ENCODE measurements at places on chromosomes 2 and 18.

- no peak for DNase-seq
Measured at GRCh38 chr2:237875256-237876060, 16.0 kb downstream of the RAMP1 start.

DNA sequence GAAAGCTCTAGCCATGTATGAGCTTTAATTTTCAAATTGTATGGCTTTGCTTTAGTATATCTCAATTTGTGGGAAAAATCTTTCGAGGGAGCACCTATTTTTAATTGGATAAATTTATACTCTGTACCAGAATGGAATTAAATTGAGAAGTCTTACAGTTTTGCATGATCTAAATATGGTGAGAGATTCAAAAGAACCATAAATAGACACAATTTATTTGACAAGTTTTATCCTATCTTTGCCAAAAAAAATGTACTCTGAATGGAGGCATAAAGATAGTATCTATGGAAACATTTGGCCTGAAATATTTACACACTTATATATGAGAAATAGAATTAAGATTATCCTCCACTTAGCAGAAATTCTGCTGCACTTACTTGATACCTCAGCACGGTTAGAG, 238.4 kb downstream of the NDUFA10 start:
- DNase-seq, result no peak

GRCh38 chr18:52130624-52131301, 209.2 kb upstream of the DCC start:
- no peak for DNase-seq

GRCh38 chr2:13121096-13121495, 404.4 kb downstream of the TRIB2 start:
- DNase-seq, result no peak

DNA sequence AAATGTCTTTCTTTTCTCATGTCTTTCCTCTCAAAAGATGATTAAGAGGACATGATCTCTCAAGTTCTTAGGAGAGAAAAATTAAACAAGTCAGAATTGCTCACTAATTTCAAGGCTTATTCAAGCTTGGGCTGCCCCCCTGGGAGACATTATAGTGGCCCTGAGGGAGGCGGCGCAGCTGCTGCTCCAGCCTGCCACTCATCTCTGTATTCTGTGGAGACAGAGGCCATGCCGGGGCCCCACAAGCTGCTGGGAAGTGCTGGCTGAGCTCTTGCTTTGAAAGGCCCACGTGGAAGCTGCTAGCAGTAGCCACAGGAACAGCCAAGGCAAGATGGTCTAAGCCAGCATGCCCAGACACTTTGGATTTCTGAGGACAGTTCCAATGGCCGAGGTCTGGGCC, 267.4 kb downstream of the LNPK start:
- DNase-seq, result no peak

- no peak for DNase-seq
Measured at GRCh38 chr18:12811191-12811950, 72.7 kb downstream of the PTPN2 start.

GRCh38 chr18:58536534-58537271, 92.2 kb downstream of the ALPK2 start:
- no peak for DNase-seq

DNA sequence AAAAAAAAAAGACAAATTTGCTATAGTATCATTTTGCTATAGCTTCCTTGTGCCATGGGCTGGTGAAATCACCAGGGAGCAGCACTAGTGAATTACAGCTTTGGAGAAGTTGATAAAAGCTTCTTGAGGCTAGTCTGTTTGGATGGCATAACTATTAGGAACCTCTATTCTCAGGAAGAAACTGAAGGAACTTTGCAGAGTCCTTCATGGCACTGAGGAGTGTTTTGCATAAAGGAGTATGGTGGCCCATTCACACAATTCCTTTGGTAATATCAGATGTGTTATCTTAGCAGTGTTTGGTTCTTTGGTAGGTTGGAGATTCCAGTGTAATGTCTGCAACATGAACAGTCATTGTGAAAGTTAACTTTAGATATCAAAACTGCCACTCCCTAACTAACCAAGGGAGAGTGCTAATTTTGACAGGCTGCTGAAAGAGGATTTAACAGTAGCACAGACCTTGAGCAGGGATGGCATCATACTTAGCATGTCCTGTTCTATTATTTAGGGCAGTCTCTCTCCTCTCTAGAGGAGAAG, 76.6 kb upstream of the ZFP36L2 start:
- DNase-seq, result no peak

DNA sequence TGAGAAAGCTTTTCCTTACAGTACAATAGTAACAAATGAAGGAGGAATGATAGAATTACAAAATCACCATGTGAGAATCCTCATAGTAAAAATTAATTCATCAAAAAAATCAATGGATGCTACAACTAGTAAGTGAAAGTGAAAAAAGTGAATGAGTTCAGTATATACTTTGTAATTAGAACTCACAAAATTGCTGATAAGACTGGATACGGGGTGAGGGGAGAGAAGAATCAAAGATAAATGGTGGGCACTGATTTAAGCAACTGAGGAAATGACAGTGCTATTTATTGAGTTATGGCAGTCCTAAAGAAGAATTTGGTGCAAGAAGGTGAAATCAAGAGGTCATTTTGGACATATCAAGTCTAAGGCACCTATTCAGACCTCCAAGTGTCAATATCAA, 20.6 kb downstream of the OLA1 start:
- DNase-seq, result no peak

DNA sequence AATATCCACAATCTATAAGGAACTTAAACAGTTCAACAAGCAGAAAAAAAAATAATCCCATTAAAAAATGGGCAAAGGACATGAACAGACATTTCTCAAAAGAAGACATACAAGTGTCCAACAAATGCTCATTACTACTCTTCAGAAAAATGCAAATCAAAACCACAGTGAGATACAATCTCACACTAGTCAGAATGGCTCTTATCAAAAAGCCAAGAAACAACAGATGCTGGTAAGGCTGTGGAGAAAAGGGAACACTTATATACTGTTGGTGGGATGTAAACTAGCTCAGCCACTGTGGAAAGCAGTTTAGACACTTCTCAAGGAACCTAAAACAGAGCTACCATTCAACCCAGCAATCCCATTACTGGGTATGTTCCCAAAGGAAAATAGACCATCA, 7.2 kb upstream of the CRYGB start:
- DNase-seq, result no peak

DNA sequence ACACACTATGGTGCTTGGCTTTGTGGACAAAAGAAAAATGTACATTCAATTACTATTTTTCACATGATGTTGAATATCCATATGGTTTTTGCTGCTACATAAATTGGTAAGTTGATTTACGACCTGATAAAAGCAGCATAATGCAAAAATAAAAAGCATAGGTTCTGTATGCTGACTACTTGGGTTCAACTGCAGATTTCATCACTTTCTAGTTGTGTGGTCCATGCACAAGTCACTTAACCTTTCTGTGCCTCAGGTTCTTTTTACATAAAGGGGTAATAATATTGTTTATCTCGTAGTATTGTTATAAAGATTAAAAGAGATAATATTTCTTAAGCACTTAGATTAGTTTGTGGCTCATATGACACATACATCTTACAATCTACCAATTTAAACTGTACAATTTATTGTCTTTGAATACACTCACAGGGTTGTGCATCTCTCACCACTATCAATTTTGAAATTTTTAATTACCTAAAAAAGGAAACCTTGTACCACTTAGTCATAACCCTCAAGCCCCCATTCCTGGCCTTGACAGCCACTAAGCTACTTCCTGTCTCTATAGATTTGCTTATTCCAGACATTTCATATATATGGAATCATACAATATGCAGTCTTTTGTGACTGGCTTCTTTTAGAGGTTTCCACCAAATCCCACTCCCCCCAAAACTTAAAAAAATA, 1443.9 kb downstream of the SUCLG1 start:
- no peak for DNase-seq

GRCh38 chr2:18500333-18500732, 60.1 kb downstream of the RDH14 start:
- DNase-seq, result no peak

DNA sequence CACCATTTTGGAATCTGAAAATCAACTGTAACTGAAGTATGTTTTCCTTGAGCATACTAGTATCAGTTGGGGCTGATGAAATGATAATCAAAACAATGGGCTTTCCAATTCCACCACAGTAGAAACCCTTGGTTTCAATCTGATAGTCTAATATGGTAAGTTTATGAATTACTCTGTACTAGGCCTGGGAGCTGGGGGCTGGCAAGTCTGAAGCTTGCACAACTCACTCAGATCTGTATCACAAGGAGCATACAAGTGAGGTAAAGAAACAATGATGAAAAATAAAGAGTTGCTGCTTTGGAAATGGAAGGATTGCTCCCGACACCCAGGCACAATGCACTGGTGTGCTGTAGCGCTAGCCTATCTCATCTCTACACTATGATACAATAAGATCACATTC, 19.4 kb downstream of the ZEB2 start:
- no peak for DNase-seq

DNA sequence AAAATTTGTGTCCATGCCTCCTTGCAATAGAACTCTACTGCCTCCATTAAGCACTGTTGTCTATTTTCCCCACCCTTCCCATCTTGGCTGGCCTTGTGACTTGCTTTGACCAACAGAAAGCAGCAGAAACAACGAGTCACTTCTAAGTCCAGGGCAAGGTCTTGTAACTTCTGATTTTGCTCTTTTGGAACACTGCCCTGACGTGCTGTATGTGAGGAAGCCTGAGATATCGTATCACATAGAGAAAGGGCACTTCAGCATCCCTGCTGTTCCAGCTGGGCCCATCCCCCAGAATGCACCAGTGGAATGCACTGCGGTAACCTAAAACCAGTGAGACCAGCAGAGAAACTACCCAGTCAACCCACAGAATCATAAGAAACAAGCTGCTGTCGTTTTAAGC, 28.1 kb downstream of the NCKAP1 start:
- no peak for DNase-seq

- DNase-seq, result no peak
Measured at GRCh38 chr2:207683879-207684627, 27.4 kb upstream of the CCNYL1 start.

- DNase-seq, result no peak
Measured at GRCh38 chr18:51074605-51075004, 44.6 kb downstream of the SMAD4 start.

GRCh38 chr2:122055521-122055931, 300.1 kb downstream of the TSN start:
- DNase-seq, result no peak

DNA sequence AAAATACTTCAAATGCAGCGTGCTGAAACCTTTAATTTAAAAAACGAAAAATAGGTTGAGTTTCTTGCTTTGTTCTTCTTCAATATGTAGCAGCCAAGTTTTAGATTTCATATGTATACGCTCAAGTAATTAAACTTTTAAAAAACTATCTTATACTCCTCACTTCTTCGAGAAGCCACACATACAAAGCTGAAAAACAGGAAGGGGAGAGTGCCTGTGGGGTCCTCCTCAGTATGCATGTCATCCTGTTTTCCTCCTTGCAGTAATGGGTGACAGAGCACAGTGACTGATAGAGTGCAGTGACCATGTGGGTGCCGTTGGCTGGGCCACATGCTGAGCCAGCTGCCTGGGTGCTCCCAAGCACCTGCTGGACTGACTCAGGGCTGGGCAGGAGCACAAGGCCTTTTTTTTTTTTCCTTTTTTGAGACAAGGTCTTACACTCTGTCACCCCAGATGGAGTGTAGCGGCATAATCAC, 33.3 kb downstream of the UXS1 start:
- no peak for DNase-seq

DNA sequence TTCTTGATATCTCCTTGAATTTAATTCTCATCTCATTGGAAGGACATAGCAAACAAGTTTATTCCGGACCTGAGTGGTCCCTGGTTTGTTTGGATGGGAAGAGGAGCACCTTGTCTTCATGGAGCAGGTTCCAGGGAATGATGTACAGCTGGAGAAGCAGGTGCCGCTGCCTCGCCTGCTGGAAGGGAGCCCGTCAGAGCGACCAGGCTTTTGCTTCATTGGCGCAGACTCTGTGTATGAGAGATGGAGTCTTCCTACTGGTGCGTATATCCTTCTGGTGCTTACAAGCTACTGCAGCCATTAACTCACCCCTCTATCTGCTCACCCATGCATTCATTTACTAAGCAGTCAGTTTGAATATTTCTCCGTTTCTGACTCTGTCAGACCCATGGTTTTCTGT, 11.6 kb upstream of the ALLC start:
- no peak for DNase-seq

DNA sequence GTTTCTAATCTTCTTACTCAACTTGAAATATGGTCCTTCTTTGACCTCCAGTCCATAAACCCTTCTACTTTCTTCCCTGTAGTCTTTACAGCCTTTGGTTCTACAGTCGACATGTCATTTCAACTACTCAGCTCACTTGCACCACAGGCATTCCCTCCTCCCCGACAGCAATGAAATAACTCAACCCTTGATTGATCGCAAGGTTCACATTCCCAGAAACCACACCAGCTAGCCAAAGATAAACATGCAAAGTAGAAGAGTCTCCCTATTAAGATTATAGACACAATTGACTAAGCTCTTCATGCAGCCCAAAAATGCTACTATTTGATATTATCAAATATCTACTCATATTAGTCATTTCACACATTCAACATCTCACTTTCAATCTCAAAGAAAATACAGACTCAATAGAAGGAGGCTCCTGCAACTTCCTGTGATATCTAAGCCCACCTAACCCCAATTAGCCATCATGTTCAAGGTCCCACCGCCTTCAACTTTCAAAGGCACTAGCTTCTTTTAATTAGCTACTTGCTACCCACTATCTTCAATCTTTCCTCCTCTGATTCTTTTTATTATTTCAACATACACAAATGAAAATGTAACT, 50.8 kb downstream of the RTTN start:
- no peak for DNase-seq

DNA sequence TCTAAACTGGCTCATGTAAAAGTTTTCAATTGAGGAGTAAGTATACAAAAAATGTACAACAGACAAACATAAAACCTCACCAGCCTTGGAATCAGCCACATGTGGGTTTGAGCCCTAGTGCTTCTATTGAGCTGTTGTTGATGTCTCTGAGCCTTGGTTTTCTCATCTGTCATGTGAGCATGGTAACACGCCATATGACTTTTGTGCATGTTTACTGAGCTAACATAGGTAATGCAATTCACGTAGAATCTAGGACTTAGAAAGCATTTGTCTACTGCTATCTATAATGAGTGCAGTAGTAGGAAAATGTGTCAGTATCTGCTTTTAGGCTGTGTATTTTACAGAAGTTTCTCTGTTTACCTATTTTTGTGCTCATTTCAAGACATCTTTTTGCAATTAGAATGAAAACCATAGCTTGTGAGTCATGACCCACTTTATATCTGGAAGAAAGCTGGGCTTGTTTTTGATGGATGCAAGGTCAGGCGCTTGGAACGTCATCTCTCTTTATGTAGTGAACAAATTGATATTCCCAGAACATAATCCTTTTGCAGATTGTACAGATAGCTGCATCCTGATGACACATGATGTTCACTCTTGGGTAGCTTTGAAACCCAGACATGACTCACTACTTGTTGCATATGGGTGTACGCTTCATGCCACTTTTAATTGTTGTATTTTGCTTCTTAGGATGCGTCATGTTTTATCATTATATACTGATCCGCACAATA, 94.3 kb downstream of the RNF144A start:
- no peak for DNase-seq

- no peak for DNase-seq
Measured at GRCh38 chr18:75785834-75786233, 358.3 kb upstream of the SMIM21 start.
